CD4-positive, alpha-beta T cell treated with Interleukin-4 for 1 hour (primary cell): ENCODE measurements at places on chromosomes 5 and 9.

DNA sequence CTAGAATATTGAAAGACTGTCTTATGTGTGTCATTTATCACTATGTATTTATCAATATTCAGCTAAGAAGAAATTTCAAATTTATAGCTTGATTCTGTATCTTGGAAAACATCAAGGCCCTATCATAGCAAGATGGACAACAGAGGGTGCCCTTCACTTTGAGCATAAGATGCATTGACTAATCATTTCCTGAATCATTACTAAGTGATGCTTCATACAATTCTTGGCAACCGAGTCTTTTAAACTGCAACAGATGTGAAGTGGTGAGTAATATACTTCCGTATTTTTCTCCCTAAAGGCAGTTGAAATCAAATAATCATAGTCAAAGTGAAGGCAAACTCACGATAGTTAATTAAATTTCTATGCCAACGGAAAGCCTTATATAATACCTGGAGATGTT is 318.6 kb upstream of the RGMB start:
- DNase-seq, result no peak

- no peak for DNase-seq
Measured at GRCh38 chr5:167937635-167937998, 353.8 kb upstream of the WWC1 start.

DNA sequence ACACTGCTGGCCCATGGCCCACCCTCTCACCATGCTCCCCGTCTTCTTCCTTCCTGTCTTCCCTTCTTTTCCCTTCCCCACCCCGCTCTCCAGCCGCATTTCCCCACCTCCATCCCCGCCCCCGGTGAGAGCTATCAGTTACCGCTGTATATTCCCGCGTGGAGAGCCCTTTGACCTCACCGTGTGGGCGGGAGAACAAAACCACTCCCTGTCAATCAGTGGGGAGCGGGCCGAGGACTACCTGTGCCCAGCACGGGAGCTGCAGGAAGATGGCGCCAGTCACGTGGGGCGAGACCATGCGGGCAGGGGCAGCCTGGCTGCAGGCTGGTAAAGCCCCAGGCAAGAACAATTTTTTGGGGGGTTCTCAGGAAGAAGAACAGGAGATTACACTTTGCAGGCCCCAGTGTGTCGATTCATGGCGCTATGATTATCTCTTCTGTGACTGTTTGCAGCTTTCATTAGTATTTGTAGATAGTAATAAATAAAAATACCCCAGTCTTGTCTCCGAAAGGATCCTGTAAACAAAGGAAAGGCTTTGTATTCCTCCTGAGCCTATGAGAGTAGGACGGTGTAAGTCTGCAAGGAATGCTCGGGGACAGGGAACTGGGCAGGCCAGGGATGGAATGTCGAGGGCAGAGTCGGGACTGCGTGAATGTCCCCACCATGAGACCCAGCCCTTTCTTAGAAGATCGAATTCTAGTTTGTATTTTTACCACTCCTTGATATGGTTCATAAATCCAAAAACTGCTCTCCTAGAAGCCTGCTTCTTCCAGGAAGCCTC is 14.8 kb upstream of the DMRT1 start:
- no peak for DNase-seq

DNA sequence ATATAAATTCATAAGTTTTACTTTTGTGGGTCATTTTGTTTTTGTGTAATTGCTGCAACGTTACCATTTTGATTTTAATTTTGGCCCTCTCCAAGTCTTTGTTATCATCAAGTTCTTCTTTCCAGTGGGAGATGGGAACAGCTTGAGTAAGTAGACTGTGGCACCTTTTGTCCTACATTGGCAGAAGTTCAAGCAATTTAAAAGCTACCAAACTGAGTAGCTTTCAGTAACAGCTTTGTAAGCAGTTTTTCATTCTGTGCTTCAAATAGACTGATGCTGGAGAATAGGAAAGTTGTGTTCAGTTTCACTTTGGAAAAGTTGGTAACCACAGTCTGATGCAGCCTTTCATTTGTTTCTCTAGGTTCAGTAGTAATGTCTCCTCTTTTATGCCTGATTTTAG is 47.8 kb upstream of the TMED7 start:
- DNase-seq, result no peak

DNA sequence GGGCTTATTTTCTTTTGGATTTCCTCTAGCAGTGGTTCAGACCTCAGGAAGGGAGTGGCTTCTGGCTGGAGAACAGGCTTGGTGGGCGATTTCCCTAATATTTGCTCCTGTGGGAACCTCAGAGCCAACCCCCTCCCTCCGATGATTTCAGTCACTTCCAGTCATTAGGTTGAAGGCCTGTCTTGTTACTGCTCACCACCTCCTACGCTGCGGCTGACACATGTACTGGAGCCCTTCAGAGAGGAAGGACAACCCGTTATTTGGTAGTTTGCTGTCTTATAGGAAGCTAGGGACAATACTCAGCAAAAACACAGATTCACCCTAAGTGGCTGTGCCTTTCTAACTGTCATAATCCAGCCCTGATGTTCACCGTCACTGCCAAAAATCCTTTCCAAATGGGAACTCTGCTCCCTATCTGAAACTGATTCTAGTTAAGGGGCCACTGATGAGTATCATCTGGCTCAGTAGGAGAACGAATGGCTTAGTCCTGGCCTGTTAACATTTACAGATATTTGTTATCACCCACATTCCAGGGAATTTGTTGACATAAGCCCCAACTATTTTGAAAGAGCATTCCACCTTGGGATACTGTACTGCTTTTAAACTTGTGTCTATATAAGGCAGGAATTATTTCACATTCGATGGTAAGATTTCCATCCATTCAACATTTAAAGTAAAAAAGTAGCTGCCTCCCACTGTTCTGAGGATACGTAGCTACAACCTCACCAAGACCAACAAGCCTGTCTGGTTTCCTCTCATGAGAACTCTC is 29.3 kb upstream of the ANKH start:
- DNase-seq, result no peak

- DNase-seq, result no peak
Measured at GRCh38 chr9:116274293-116274692, 120.7 kb downstream of the PAPPA start.

DNA sequence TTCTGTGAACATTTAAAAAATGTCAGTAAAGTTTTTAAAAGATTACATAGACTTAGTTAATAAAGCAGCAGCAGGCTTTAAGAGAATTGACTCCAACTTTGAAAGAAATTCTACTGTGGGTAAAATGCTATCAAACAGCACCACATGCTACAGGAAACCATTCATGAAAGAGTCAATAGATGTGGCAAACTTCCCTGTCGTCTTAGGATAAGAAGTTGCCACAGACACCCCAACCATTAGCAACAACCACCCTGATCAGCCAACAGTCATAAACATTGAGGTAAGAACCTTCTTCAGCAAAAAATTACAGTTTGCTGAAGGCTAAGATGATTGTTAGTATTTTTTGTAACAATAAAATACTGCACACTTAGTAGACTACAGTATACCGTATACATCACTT is 278.2 kb downstream of the CSNK1G3 start:
- no peak for DNase-seq

GRCh38 chr9:105539452-105539851 is 18.5 kb upstream of the FKTN start:
- DNase-seq, result no peak

DNA sequence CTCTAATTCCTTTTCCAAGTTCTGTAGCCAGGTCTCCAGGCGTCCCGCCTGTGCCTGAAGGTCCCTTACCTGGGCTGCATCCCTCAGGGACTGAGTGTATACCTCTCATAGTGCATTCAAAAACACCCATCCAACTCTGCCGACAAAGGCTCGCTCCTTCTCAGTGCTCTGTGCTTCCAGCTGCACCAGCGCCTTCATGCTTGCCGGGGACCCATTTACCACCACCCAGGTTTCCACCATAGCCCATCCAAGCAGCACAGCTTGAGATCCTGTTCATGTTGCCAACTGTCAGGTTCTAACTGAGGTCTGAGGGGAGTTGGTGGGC is 794.5 kb downstream of the EFNA5 start:
- no peak for DNase-seq

DNA sequence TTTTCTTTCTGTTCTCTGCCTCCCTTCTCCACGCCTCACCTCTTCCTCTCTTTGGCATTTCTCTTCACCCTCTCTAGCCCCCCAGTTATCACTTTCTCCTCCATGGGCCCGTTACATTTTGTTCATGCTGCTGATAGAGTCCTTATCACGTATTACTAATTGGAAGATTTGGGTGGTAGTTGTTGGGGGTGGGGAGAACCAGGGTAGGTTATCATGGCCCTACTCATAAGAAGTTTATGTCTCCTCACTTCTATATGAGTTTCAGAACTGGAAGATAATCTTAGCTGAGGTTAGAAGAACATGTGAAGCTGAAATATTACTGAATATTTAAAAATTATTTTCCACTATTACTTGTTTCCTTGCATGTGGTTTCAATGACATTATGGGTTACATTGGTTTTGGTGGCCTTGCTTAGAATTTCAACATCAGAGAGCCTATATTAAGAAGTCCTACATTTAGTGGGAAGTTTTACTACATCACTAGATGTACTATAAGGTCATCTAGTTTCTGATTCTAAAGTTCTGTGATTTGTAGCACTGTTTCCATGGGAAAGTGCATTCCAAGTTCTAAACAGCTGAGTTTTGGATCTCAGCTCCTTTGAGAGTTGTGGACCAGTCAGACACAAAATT is 36.8 kb downstream of the PIP5K1B start:
- DNase-seq, result no peak

DNA sequence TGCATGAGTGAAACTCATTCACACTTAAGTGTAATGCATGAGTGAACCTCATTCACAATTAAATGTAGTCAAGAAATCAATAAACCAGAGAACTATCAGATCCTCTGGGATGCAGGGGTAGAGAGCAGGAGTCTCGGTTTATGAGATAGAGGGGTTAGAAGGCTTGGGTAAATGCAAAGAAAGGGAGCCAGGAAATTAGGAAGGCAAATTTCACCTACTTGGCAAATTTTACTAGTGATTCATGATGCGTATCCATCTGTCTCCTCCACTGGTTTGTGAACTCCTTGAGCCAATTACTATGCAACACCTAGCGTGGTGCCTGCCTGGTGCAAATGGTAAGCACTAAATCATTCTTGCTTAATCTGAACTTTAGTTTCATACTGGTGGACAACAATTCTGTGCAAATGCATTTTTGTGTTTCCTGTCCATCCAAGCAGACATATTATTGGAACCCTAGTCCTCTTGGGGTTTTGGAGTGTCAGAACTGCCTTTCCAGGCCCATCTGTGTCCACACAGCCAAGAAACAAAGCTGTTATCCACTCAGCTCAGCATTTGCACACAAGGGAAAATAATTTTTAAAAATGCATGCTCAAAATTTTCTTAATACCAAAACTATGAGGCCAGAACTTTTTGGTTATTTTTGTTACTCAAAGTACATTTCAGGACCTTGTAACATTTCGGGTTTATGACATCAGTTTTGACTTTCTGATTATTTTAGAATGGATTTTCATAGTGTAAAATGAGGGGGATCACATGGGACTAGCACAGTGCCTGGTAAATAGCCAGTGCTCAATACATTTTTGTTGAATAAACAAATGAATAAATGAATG is 5.2 kb downstream of the HAPLN1 start:
- DNase-seq, result no peak

GRCh38 chr9:107137495-107138202 is 145.4 kb upstream of the RAD23B start:
- peak; percentile 17 for DNase-seq

GRCh38 chr5:12204761-12205160 is 300.5 kb upstream of the CTNND2 start:
- DNase-seq, result no peak

GRCh38 chr5:119070578-119070827 is 384 bp upstream of the DMXL1 start:
- DNase-seq, result no peak

DNA sequence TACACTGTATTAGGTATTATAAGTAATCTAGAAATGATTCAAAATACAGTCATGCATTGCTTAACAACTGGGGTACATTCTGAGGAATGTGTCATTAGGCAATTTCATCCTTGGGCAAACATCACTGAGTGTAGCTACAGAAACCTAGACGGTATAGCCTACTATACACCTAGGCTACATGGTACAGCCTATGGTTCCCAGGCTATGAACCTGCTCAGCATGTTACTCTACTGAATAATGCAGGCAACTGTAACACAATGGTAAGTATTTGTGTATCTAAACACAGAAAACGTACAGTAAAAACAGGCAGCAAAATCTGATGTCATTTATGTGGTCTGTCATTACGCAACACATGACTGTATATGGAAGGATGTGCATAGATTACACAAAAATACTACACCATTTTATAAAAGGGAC is 96.8 kb downstream of the RAPGEF6 start:
- DNase-seq, result no peak

DNA sequence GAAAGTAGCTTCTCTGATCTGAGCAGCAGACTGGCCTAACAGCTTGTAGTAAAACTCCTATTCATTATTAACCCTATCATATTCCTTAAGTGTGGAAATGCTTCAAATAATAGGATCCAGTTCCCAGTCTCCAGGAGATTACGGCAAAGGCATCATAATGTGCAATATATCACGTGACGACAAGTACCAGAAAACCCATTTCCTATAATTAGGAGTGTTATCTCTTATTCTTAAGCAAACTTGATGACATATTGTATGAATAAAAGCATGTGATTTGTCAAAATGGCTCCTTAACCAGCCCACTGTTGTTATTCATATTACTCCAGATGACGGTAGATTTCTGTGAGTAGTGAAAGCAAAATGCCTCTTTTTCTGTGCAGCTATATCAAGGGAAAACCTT is 2.9 kb downstream of the SV2C start:
- no peak for DNase-seq

DNA sequence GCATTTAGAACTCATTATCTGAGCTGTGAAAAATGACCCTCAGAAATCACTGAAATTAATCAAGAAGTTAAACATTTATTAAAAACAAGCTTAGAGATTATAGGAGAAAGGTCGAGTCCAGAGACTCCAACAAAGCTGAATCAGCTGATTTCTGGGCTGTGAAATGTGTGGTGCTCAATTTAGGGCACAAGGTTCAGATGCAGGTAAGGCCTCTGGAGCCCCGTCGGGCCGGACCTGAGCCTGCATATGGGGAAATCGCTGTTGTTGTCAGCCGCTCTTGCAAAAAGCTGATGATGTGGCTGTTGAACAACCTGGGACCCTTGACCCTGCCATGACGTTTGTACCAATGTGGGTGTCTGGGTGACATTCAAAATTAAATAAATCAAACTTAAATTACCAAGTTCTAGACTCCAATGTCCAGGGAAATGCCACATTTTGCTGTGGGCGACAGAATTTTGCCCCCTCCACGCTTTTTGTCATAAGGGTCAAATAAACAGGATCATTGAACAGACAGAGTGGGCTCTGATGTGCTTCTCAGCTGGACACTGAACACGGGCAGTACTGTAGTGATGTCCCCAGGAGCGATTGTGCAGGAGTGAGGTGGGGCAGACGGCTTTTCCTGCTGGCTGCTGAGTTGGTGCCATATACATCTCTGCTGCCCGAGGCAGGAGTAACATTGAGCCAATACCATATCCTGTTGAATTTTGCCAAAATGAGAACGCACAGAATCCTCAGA is 27.2 kb upstream of the FBP1 start:
- no peak for DNase-seq

GRCh38 chr5:27140831-27141230 is 102.4 kb upstream of the CDH9 start:
- no peak for DNase-seq
